ENCODE measurements at places on chromosomes 16 and 17. TPM values are rescaled to one million over a fixed set of nuclear protein-coding genes. Genes with fewer than 3 reads are reported as not detected.

DNA sequence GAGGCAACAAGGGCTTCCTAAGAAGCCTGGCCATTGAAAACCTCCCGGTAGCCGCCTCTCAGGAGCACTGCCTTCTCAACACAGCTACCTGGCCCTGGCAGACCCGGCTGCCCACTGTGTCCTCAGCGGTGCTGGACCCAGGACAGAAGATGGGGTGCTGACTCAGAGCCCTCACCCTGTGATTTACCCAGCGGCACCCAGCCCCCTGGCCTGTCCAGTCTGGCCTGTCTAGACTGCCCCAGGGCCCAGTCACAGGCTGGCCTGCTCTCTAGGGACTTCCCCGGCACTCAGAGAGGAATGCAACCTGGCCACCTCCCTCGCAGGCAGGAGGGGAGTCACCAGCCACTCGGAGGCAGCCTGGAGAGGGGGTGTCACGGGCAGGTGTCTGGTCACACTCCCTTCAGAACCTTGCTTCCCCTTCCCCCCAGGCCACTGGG lies 20.1 kb downstream of the PIEZO1 start:
- no peak for DNase-seq

- peak; percentile 9 for DNase-seq
Measured at GRCh38 chr17:992933-993332, 4.0 kb upstream of the TIMM22 start.

GRCh38 chr17:76090517-76091129 lies 11.6 kb downstream of the ZACN start:
- DNase-seq: no peak

DNA sequence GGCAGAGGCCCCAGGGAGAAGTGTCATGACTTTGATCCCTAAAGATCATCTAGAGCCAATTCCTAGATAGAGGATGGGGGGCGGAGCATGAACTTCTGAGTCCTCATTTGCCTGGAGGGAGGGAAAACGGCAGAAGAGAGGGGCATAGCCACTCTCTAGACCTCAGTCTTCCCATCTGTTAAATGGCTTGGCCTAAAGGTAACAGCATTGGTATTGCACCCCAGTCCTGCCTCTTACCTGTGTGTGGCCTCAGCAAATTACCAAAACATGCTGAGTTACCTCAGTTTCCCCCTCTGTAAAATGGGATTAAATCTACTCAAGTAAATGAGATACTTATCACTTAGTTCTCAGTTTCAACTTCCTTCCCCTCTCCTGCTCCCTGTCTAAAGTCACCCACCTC lies 47.5 kb downstream of the CNGB1 start:
- DNase-seq: no peak

- peak; percentile 83 for DNase-seq
Measured at GRCh38 chr16:3879887-3880564, 487 bp downstream of the CREBBP start.

DNA sequence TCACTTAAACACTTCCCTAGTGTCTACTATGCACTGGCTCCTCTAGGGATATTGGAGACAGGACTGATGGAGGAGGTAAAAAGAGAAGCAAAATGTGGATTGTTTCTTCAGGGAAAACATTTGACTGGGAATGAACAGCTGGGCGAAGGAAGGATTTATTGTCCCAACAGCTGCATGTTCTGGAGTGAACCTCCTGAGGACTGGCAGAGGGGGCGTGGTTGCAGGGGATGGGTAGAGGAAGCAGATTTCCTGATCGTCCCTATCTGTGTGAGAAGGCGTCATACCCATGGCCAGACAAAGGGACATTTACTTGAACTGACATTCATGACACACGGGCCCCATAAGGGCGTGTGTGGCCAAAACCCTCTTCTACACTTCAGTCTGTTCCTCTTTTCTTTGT lies 321.5 kb downstream of the MAP2K4 start:
- no peak for DNase-seq

The ADAD2 gene
- 0.26 TPM for total RNA-seq

The ATP2C2 gene
- total RNA-seq: 98.8 TPM

Data from mucosa of descending colon (tissue), 3 donors.